ENCODE measurements at places on chromosomes 11 and 22.

GRCh38 chr22:31998784-31999385 is 44.2 kb upstream of the SLC5A1 start:
- DNase-seq: no peak

GRCh38 chr11:60870276-60870675 is 2.9 kb downstream of the ZP1 start:
- no peak for DNase-seq

- DNase-seq: no peak
Measured at GRCh38 chr22:47434336-47435203, 672.1 kb downstream of the TBC1D22A start.

- no peak for DNase-seq
Measured at GRCh38 chr11:96303980-96304379, 39.0 kb downstream of the MAML2 start.

GRCh38 chr11:33926671-33927552 is 35.0 kb upstream of the LMO2 start:
- DNase-seq: no peak

All from GM19239 (cell line).